ENCODE measurements at places on chromosomes 2 and 18. TPM values are rescaled to one million over a fixed set of nuclear protein-coding genes. Genes with fewer than 3 reads are reported as not detected.

Gene SCYGR1
- total RNA-seq, result not detected

- H3K4me3 ChIP-seq, result no peak overlapping the region
- no peaks in the 10 kb centered on the region for H3K36me3 ChIP-seq
- H3K4me1 ChIP-seq, result no peaks in the 10 kb centered on the region
- DNase-seq, result no peak
- H3K27ac ChIP-seq, result no peak overlapping the region
- H3K27me3 ChIP-seq, result no peaks in the 10 kb centered on the region
These were observed 75.9 kb upstream of the CAB39 start for GRCh38 chr2:230636684-230637271.

- H3K4me3 ChIP-seq, result no peak overlapping the region
- DNase-seq, result no peak
- no peaks in the 10 kb centered on the region for H3K4me1 ChIP-seq
- no peaks in the 10 kb centered on the region for H3K36me3 ChIP-seq
These were observed 9.2 kb upstream of the CD28 start for GRCh38 chr2:203697190-203697589.

- H3K36me3 ChIP-seq, result no peaks in the 10 kb centered on the region
- H3K4me3 ChIP-seq, result no peak overlapping the region
- DNase-seq, result no peak
- H3K4me1 ChIP-seq, result no peaks in the 10 kb centered on the region
- no peak overlapping the region for H3K27ac ChIP-seq
These were observed 1162.7 kb upstream of the ZEB2 start for GRCh38 chr2:145682546-145683157.

Gene ITPRID2
- total RNA-seq, result 85.9 TPM

Gene ANKRD53
- total RNA-seq, result 0.40 TPM

GRCh38 chr2:77434880-77435279, 87.3 kb downstream of the LRRTM4 start:
- no peaks in the 10 kb centered on the region for H3K27me3 ChIP-seq
- H3K4me3 ChIP-seq, result no peak overlapping the region
- H3K4me1 ChIP-seq, result no peaks in the 10 kb centered on the region

DNA sequence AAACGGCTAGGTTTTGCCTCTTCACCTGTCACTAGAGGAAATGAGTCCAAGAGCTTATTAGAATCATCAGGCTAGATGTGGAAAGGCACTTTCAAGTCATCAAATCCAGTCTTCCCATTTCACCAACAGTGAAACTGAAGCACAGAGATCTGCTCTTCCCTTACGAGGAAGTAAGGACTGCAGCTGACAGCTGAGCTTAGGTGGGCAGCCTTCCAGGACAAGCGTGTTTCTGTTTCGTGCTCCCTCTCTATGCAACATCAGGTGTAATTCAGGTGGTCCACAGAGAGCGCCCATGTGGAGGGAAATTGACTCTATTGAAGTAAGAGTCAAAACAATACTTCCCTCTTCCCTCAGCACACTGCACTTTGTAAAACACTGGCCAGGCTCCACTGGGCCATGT, 5.5 kb downstream of the CYRIA start:
- no peak for DNase-seq
- no peak overlapping the region for H3K4me3 ChIP-seq
- no peaks in the 10 kb centered on the region for H3K4me1 ChIP-seq
- no peaks in the 10 kb centered on the region for H3K27me3 ChIP-seq

GRCh38 chr2:164186591-164186990, 434.7 kb downstream of the GRB14 start:
- no peak overlapping the region for H3K27ac ChIP-seq
- no peaks in the 10 kb centered on the region for H3K36me3 ChIP-seq

- no peaks in the 10 kb centered on the region for H3K36me3 ChIP-seq
- no peak overlapping the region for H3K27ac ChIP-seq
- H3K4me1 ChIP-seq, result no peaks in the 10 kb centered on the region
These were observed 382.0 kb downstream of the GPD2 start for GRCh38 chr2:156818221-156818620.

Gene CNDP1
- not detected for total RNA-seq

Gene SERPINB3
- total RNA-seq, result not detected

DNA sequence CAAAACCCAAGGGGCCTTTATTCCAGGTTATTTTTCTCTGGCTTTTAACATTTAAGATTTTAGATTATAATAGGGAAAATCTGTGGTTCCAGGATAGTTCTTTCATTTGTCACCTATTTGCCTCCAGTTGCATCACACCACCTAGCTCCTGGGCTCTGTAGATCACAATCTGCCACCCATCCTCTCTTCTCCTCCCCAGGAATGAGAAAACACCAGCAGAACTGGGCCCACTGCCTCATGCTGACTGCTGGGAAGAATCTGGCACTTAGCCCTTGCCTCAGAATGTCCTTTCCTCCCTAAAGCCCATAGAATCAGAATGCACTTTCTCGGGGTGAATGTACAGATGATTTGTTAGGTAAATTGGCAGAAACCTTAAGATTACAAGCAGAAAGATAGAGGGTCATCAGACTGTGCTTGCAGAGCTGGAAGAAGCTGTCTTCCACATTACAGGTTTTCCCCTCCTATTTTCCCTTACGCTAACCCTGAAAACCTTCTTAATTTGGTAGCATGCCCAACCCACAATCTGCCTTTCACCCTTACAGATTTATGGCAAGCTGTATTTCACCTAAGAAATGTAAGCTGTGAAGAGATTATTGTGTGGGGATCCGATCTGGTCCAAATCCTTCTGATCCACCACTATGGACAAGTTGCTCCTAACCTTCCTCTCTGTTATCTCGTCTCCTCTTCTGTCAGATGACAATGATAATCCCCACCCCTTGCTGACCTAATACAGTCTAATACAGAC, 72.6 kb downstream of the LRRC30 start:
- no peak overlapping the region for H3K27ac ChIP-seq
- no peak for DNase-seq
- no peaks in the 10 kb centered on the region for H3K36me3 ChIP-seq
- no peaks in the 10 kb centered on the region for H3K27me3 ChIP-seq
- H3K4me1 ChIP-seq, result peaks cover 4% of the 10 kb centered on the region

Measured in heart left ventricle (tissue), 16 donors.